IPS-NIHi11 (cell line): ENCODE measurements at places on chromosomes 3 and 15.

GRCh38 chr3:48129921-48130320 is 58.3 kb downstream of the CDC25A start:
- DNase-seq: no peak

GRCh38 chr15:64452988-64453688 is 7.2 kb upstream of the ZNF609 start:
- no peak for DNase-seq

DNA sequence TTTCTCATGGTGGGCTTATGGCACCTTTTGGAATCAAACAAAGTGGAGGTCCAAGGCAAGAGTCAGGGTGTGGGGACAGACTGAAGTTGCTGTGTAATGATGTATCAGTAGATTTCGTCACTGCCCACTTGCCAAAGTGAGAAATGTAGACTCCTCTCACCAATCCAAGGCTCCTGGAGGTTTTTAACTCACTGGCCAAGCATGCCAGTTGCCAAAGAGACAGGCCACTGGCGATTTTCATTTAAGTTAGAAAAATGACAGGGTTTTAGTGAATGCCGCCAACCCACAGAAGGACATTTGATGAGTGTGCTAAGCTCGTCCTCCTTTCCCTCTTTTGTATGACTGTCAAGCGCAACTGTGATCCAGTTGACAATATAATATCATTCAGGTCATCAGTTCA is 209.2 kb downstream of the FEZF2 start:
- DNase-seq: no peak

DNA sequence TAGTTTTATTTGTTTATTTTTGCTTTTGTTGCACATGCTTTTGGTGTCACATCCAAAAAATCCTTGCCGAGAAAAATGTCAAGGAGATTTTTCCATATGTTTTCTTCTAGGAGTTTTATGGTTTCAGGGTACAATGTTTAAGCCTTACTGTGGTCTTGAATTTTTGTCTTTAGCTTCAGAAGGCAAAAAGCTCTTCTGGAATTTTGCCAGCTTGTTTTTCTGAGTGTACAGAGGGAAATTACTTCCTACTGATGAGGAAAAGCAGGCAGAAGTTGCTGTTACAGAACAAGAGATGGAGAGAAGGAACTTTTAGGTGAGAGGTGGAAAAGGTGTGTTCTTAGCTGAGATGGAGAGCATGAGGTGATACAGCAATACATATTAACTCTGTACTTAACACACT is 59.6 kb downstream of the UBE2E2 start:
- no peak for DNase-seq

- no peak for DNase-seq
Measured at GRCh38 chr15:52105846-52106245, 6.7 kb downstream of the BCL2L10 start.

DNA sequence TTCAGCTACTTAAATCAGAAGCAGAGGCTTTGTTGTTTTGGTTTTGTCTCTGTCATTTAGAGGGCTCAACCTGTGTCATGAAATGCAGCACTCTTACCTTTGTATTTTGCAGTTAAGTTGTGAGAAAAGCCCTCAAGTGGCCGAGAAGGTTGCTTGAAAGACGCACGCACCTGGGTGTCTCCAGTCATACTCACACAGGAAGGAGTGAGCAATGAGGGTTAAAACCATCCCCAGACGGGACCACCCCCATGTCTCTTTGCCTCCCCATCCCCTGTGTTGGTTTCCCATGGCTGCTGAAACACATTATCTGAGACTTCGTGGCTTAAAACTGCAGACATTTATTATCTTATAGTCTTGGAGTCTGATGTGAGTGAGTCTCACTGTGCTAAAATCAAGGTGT is 376.1 kb upstream of the CFAP20DC start:
- no peak for DNase-seq

GRCh38 chr15:88624971-88625490 is 3.9 kb downstream of the AEN start:
- DNase-seq: no peak

- DNase-seq: no peak
Measured at GRCh38 chr3:113741620-113742019, 4.4 kb downstream of the NAA50 start.

DNA sequence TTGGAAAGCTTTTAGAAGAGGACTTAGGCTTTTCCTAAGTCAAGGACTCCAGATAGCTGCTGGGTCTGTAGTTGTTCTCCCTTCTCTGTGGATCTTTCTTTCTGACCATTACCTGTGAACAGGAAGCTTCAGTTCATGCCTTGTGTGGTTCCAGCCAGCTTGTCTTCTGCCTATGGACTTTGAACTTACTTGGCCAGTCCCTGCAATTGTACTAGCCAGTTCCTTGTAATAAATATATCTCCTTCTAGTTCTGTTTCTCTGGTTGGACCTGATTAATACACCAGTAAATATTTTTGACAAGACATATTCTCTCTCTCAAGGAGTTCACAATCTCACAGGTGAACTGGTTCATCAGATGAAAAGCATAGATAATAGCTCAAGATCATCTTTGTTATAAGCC is 341.3 kb upstream of the DPPA4 start:
- DNase-seq: no peak

GRCh38 chr3:188832146-188832545 is 339.6 kb upstream of the TPRG1 start:
- DNase-seq: no peak

- no peak for DNase-seq
Measured at GRCh38 chr15:86054338-86054737, 25.3 kb upstream of the AGBL1 start.

- no peak for DNase-seq
Measured at GRCh38 chr3:183515968-183516851, 39.3 kb downstream of the KLHL6 start.

DNA sequence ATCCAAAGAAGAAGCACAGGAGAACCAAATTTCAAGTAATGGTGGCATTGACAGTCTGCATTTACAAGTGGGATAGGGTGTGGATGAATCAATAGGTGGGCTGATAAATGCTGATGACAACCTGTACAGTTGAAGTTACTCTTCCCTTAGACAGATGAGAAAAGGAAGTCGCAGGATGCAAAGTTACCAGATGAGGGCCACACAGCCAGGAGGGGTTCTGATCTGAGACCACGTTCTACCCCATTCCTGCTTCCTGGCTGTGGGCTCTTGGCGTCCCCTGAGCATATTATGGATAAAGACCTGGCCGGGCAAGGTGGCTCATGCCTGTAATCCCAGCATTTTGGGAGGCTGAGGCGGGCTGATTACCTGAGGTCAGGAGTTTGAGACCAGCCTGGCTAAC is 104.6 kb downstream of the EOMES start:
- DNase-seq: no peak

DNA sequence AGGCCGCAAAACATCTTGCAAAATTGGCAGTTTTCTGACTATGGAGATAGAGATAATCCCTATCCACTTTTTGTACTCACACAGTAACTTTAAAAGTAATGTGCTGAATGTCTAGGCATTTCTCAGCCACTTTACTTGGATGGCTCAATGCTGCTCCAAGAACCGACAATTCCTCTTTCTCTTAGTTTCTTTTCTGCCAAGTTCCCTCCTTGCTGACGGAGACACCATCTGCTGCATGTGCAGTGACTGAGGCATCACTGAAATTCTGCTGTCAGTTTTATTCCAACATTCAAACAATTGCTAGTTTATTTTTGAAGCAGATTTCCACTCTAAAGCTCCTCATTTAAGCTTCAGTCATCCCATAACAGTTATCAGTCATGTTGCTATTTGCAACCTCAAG is 116.0 kb upstream of the RBMS3 start:
- DNase-seq: no peak

DNA sequence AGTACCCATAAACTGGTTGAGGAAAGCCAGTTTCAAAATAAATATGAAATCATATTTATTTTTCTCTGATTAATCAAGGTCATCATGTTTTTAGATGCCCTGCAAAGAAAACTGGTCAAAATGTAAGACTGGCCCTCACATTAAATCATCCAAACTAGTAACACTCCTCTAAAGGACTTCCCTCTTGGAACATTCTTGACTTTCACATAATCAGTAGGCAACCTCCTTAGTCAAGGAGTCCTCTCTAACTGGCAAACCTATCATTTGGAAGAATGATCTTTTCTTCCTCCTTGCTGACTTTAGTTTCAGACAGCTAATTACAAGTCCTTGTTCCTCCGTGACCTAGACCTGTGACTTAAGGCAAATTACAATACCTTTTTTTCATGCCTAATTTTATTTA is 82.5 kb upstream of the DCBLD2 start:
- no peak for DNase-seq

GRCh38 chr15:77825546-77825945 is 192.8 kb upstream of the LINGO1 start:
- DNase-seq: no peak

DNA sequence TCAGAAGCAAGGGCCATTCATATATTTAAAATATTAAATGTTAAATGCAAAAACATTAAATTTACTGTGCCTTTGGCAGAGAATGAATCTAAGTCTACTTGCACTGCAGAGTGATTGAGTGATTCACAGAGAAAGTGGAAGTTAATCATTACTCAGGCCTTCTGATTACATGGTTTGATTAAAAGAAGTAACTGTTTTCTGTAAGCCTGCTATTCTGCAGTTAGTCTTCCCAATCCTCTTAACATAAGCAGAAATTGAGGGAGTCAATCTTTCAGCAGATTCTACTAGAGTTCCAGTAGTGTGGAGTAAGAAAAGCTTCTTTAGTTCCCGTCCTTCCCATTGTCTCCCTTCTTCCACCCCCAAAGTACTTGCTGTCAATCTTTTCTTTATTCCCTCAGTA is 1.5 kb downstream of the NLGN1 start:
- no peak for DNase-seq

- DNase-seq: no peak
Measured at GRCh38 chr15:36278219-36278618, 301.2 kb upstream of the CDIN1 start.

DNA sequence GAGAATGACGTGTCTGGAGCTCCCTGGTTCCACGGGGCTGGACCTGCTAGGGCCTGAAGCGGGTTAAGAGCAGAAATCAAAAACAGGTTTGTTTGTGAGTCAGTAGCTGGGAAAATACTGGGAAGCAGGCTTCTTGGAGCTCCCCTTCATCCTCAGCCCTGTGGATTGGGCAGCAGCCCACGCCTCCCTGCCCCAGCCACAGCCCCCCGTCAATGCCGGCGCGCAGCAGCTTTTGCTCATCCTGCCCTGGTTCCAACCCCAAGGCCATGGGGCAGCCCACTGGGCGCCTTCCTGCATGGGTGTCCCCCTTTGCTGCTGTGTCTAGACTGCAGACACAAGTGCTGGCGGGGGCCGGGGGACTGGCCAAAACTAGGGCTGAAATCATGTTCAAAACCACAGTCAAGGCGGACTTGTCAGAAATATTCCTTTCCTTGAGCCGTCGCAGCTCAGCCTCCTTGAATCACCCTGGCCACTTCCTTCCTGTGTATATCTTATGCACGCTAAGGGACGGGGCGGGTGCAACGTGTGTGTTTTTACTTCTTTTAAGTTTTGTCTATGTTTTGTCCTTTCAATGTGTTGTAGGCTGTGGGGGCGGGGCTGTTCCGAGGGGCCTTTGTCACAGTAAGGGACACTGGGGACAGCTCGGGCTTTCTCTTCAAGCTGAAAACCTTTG is 108.1 kb downstream of the KLF13 start:
- no peak for DNase-seq

- DNase-seq: no peak
Measured at GRCh38 chr3:62125380-62125779, 248.0 kb downstream of the FEZF2 start.

DNA sequence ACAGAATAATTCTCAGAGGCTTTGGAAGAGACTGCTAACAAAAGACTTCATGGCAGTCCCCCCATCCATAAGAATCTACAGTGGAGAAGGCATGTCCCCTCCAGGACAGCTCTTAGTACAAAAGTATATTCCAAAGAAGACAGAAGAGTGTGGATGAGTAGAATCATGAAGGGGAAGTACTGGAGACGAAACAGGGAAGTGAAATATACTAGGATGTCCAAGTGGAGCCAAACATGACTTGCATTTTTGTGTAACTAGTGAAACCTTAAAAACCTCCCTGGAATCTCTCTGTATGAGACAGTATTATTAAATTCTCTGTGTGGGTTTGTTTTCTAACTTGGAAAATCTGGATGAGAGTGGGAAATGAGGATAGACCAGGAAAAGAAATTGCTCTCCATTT is 312.4 kb downstream of the RSL24D1 start:
- no peak for DNase-seq

DNA sequence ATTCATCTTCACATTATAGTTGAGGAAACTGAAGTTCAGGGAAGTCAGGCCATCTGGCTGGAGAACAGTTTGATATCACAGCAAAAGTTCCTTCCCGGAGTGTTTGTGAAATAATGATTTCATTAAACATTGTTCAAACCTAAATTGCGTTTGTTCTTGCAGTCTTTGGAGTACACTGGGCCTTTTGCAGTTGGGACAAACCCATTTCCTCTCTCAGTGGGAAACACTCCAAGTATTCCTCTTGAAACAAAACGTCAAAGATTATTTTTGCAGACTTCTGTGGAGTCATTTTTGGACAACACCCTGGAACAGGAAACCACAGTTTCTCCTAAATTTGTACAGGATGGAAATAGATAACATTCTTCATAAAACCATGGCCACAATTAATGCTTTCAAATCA is 287.5 kb downstream of the PTPRG start:
- no peak for DNase-seq

DNA sequence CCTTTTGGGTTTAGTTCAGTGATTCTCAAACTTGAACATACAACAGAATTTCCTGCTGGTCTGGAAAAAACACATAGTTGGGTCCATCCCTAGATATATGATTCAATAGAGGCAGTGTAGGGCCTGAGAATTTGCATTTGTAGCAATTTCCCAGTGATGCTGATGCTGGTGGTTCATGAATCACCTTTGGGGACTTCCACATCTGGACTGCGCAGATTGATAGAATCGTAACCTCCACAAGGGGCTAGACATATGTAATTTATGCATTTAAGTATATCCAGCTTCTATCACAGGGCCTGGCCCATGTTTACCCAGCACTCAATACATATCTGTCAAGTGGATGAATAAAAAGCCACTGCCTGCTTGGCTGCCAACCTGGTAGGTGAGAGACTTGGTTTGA is 33.8 kb upstream of the SUCLG2 start:
- DNase-seq: no peak

DNA sequence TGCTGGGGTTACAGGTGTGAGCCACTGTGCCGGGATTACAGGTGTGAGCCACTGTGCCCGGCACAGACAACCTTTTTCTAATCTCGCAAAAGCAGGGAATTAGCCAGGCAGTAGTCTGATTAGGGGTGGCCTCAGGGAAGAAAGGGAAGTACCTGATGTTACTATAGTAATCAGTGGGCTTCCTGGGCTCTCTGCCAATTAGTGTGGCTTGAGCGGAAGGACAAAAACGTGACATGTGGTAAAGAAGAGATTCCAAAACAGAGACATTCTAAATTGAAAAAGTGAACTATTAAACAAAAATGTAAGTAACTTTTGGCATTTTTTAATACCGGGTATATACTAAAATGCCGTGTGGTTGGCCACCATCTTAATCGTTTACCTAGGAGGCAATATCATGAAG is 48.1 kb downstream of the CFAP20DC start:
- no peak for DNase-seq

DNA sequence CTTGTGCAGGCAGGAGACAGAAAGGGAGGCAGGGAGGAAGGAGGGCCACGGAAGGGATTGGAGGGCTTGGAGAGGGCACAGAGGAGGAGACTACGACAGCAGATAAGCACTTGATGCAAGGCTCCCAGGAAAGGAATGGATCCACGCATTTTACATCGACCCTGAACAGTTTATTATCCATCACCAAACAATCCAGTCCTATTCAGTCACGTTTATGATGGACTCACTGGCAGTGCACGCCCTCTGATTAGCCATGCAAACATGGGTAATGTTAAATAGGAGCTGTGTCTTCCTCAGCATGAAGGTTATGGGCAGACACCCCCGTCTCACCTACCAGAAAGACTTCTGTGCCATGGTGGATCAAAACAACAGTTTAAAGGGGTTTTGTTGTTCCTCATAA is 80.2 kb upstream of the SNRK start:
- DNase-seq: no peak

GRCh38 chr3:105542282-105543019 is 175.7 kb downstream of the ALCAM start:
- no peak for DNase-seq
